Right kidney (tissue), 9 donors: ENCODE measurements at places on chromosomes 7 and 10.

DNA sequence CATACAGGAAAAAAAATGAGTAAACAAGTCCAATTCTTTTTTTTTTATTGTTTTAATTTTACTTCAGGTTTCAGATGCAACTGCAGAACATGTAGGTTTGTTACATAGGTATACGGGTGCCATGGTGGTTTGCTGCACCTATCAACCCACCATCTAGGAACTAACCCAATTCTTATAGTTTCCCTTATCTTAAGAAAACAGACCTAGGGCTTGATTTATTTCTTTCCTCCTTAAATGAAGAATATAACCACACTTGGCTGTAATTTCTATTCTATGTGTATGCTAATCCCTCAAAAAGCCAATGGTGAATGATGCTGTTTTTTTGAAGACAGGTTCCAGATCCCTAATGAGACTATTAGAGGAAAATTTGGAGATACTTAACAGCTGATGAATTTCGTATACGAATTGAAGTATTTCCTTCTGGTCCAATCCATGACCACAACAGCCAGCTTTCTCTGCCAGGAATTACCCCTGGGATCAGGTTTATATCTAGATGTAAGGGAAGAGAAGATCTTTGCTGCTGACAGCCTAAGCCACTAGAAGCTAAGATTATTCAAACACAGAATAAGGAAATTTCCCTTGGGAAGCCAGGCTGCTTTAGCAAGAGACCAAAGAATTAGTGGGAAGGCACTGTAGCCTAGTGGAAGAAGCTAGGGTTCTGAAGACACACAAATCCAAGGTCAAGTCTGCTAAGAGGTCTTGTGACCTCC, 115.8 kb downstream of the INHBA start:
- DNase-seq: no peak

DNA sequence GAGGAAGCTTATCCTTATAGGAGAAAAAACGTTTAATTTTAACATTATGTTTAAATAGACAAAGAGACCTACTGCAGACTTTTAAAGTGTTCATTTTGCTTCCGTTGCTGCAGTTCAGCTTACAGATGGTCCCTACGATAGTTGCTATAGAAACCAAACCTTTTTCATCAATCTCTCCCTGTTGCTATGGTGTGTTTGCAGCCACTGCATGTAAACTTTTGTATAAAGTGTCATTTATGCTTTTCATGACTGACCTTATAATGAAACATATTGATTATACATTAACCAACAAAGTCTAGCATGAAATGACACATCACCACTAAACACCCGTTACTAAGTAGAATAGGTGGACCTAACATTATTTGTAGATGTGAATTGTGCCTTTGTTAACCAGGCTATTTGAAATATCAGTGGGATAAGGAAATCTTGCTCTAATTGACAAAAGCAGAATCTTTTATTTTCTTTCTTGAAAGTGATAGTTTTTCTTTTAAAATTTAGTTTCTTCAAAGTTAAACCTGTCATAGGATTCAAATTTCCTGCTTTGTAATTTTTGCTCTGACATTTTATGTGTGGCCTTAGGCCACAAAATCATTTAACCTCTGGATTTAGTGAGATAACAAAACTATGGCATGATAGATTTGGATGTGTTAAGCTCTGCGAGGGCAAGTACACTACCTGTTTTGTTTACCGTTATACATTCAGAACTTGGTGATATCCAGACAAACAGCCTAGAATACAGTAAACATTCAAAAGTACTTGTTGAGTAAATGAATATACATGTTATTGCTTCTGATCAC, 64.0 kb downstream of the CACNB2 start:
- no peak for DNase-seq

DNA sequence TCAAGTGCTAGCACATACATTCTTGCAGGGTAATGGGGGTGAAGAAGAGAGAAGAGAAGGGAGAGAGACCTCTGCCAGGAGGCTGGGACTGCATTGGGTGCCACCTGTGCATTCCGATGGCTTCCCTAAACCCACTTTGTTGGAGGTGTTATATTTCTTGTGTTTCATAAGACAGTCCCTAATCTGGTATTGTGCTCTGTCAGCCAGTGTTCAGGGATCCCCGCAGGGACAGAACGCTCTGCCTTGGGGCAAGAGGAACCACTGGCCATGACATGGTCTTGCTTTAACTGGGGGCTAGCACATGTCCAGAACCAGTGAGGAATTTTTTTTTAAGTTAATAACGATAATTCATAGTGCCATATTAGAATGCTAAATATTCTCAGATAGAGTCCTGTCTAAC, 365.2 kb upstream of the GALNT17 start:
- no peak for DNase-seq

DNA sequence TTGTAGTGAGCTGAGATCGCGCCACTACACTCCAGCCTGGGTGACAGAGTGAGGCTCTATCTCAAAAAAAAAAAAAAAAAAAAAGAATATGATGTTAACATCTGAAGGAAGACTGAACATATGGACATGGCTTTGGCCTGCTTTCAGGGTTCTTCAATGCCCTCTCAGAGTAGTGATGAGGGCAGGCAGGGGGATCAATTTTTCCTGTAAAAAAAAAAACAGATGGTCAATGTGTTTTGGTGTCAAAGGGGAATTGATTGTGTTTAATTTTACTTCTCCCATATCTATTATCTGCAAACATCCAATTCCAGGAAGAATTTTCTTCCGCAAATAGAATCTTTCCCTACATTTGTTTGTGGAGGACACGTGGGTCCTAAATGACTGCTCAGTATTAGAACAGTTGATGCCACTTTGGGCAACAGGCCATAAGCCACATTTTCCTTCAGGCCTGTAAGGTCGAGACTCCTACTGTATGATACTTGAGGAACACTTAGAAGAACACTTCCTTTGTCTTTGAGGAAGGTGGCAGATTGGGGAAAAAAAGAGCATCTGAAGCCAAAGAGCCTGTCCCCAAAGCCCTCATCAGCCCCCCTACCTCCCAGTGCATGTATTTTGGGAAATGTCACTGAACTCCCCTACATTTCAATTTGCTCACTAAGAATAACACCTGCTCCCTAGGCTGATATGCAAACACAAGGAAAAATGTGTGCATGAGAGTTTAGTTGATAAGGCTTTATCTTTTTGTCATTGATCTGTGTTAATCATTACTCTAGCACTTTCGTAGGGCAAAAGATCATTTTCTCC, 28.3 kb downstream of the MGAM2 start:
- no peak for DNase-seq

- DNase-seq: no peak
Observed at GRCh38 chr7:24334012-24334411, 50.0 kb downstream of the NPY start.

GRCh38 chr7:29177963-29178600, 16.5 kb upstream of the CHN2 start:
- no peak for DNase-seq

DNA sequence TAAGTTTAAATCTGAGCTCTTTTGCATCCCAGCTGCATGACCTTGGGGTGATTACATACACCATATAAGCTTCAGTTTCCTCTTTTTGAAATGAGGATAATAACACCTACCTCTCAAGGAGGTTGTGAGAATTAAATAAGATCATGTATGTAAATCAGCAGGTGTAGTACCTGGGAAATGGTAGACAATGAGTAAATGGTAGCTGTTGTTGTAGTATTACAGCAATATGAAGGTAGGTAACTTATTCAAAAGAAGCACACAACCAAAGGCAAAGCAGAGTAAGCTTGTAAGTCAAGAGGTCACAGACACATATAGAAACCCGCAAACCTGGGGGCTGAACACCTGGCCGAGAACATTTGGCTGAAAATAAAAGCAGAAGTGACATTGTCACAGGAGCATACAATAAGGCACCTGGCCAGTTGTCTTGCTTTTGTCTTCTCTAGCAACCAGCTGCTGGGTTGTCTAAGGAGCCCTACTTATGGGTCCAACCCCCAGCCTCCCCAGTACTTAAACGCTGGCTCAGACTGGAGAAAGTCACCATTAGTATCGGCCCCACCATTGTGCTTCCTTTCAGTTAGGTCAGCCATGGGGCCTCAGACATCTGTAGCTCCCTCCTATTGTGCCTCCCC, 203.6 kb upstream of the MKLN1 start:
- no peak for DNase-seq
